H4 (cell line): ENCODE measurements at places on chromosomes 13 and 19. TPM values are rescaled to one million over a fixed set of nuclear protein-coding genes. Genes with fewer than 3 reads are reported as not detected.

ODAD3 gene
- 0.99 and 1.7 TPM in 2 replicates for total RNA-seq

GRCh38 chr13:83709426-83710132 is 172.7 kb downstream of the SLITRK1 start:
- no peak for DNase-seq

DACH1 gene
- 0.14 TPM in 1 of 2 replicates, not detected in the other for total RNA-seq

GRCh38 chr13:28559636-28560259 is 64.8 kb upstream of the FLT1 start:
- no peak for DNase-seq

DNA sequence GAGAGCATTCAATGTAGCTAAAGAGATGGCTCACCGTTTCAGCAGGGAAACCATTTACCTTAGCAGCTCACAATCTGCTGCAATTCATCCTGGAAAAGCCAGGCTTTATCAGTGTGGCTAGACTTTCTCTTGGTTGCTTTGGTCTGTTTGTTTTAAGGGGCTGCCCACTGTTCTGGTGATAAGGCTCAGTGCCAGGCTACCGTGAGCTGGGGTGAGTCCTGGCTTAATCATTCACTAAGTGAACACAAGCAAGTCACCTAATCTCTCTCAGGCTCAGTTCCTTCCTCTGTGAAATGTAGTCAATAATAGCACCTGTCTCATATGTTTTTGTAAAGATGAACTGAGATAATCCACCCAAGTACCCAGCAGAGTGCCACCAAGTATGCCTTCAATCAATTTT is 229.0 kb downstream of the TEX29 start:
- DNase-seq: no peak

DNA sequence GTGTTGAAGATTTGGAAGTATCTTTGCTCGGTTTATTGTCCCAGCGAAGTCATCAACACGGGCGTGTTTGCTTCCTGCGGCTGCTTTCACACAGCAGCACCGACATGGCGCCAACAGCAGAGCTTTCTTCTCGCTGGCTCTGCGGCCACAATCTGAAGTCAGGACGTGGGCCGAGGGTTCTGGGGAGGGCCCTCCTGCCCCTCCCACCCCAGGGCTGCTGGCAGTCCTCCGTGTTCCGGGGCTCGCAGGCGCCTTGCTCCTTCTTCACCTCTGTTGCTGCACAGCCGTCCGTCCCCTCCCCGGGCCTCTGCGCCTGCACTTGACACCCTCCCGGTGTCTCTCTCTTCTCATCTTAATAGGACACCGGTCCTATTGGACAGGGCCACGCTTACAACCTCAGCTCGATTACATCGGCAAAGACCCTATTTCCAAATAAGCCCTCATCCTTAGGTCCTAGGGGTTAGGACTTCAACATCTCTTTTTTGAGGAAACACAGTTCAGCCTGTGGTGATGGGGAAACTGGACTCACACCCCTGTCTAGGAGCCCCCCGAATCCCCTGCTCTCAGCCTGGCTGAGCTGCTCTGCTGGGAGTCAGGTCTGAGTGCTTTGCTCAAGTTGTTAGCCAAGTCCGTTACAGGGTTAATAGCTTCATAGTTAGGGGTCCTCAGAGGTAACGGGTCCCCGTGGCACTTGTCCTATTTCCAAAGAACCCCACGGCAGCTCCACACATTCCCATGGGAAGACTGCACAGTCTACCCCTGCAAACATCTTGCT is 2.7 kb upstream of the TEX29 start:
- DNase-seq: no peak

- DNase-seq: no peak
These were observed 8.3 kb downstream of the MAMSTR start for GRCh38 chr19:48711106-48711662.

GRCh38 chr13:79361299-79361698 is 44.8 kb downstream of the RBM26 start:
- DNase-seq: no peak

ZNF442 gene
- total RNA-seq: 0.72 and 5.2 TPM in 2 replicates

DNA sequence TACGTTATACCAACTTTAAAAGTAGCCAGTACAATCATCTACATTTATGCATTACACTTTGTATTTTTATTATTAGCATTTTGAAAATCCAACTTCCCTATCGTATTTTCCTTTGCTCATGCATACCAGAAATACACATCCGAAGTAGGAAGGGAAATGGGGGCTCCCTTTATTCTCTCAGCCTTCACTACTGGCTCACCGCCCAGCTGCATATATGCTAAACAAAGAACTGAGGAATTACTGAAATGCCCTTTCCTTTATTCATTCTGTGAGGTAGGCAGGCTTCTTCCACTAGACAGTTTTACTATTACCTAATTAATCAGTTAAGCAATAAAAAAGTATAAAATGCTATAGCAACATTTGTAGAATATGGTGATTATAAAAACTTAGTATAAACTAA is 291.6 kb downstream of the KLF12 start:
- DNase-seq: no peak

DHDH gene
- total RNA-seq: 0.27 TPM in 1 of 2 replicates, not detected in the other

CD209 gene
- total RNA-seq: 0.10 TPM in 1 of 2 replicates, not detected in the other

DNA sequence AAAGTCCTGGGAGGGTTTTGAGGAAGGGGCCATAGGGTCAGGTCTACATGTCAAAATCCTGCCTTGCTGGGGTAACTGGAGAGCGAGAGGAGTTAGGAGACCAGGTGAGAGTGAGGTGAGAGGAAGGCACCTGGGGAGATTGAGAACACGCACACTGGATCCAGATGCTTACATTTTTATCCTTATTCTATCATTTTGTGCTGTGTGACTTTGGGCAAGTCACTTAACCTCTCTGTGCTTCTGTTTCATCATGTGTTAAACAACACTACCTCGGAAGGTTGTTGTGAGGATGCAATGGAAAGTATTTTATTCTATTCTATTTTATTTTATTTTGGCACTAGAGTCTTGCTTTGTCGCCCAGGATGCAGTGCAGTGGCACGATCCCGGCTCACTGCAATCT is 3.5 kb downstream of the C19orf81 start:
- DNase-seq: no peak

- no peak for DNase-seq
These were observed 1564.9 kb downstream of the OLFM4 start for GRCh38 chr13:54593504-54593903.

ADGRE3 gene
- not detected in 2 replicates for total RNA-seq

LRG1 gene
- 0.29 and 0.43 TPM in 2 replicates for total RNA-seq

GRCh38 chr13:24688950-24689349 is 8.7 kb downstream of the ATP12A start:
- no peak for DNase-seq

GRCh38 chr19:45385392-45386221 is 15.2 kb upstream of the ERCC2 start:
- no peak for DNase-seq

DNA sequence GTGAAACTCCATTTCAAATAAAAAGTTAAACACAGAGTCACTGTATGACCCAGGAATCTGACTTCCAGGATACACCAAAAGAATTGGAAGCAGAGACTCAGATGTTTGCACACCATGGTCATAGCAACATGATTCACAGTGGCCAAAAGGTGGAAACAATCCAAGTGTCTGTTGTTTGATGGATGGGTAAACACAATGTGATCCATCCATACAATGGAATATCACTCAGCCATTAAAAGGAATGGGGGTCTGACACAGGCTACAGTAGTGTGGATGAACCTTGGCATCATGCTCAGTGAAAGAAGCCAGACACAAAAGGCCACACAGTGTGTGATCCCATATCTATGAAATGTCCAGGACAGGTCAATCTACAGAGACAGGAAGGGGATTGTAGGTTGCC is 174.3 kb downstream of the PTPRS start:
- no peak for DNase-seq

CD22 gene
- 1.9 and 6.1 TPM in 2 replicates for total RNA-seq

PPP1R13L gene
- 0.14 and 1.1 TPM in 2 replicates for total RNA-seq

DNA sequence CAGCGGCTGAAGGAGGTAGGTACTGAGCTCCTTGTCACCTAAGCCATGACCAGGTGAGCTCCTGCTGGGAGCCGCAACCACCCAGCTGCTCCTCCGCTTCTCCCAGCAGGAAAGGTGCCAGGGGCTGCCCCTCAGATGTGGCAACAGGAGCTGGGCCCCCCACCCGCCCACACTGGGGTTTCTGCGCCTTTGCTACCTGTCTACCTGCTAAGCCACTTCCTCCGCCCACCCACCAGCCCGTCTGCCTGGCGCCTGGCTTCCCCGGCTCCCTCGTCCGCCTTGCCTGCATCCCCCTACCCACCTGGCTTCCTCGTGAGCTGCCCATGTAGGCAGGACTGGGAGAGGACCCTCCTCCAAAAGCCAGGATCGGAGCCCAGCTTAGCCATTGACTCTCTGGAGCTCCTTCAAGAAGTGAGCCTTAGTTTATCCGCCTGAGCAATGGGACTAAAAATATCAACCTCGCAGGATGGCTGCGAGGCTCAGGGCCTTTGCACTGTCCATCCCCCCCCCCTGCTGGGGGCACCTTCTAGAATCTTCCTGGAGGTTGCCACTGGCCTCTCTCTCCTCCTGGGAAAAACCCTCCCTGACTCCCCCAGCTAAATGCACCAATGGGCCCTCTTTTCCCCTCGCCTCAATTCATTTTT is 55.8 kb upstream of the KLF2 start:
- no peak for DNase-seq

DNA sequence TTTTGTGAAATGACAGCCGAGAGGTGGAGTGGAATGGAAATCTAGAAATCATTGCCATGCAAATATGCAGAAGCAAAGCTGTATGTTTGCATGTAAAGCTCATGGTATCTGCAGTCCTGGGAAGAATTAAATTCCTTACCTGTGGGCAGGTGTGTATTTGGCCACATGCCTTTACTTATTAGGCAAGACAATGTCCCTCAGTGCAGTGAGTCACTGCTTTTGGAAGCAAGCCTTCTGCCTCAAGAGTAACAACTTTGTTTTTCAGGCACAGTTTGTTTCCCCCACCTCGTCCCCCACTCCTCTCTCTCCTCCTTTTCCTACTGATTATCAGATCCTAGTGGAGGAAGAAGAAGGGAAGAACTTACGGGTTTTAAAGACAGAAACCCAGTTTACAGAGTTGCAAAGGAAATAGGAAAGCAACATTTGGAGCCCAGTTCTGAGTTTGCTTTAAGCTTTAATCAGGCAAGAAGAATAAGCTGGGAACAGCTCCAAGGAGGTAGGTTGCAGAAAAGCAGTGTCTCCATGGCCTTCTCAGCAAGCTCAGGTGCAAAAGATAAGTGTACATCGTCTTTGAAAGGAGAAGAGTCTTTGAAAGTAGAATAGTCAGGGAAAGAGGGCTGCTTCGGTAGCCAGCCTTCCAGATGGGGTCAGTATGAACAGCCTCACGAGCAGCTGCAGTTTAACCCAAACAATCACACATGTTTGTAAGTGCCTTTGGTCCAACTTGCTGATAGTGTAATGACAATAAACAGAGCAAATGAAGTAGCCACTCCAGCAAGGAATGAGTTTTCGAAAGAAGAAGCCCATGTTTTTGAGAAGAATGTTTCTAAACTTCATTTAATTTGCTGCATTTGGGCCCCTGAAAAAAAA is 190.1 kb downstream of the KLF5 start:
- peak; percentile 36 for DNase-seq

DNA sequence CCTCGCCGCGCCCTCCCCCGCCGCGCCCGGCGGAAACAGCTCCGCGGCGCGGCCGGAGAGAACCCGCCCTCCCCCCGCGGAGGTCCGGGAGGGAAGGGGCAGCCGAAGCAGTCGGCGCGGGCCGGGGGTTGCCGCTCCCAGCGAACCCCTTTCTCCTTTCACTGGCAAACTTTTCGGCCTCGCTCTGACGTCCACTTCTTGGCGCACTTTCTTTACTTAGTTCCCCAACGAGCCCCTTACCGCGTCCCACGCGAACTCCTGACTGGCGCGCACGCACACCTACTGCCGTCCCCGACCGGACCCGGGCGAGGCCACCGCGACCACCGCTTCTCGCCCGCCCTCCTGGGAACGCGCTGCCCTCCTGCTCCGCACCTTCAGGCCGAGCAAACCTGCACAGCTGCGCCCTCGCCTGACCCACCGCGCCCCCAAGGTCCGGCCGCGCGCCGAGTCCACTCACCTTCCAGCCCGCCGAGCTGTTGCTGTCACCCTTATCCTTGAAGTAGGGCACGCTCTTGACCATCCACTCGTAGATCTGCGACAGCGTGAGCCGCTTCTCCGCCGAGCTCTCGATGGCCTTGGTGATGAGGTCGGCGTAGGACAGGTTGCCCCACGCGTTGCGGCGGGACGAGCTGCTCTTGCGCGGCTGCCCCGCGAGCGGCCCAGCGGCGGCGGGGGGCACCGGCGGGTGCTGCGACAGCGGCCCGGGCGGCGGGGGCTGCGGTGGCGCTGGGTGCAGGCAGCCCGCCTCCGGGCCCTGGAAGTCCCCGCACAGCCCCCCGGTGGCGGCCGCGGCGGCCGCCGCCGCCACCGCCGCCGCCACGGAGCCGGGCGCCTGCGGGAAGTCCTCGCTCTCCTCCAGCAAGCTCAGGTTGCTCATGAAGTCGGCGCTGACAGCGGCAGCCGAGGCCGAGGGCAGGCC is 1.1 kb downstream of the FOXO1 start:
- DNase-seq: no peak

DNA sequence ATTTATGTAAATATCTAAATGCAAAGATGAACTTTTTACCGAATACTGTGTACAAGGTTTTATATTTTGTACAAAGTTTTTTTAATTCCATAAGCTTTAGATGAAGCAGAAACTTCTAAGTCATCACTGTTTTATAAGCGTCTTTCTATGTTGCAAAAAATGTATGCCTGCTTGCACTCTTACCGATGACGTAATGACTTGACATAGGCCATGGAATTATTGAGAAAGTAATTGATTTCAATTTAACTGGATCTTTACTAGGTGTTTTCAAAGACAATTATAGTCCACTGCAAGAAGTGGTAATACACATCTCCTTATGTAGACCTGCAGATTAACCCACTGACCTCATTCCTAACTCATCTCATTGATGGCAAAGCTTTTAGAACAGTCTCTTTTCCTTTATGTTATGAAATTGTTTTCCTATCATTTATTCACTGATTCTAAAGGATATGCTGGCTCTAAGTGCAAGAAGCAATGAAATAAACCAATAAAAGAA is 10.4 kb downstream of the DACH1 start:
- DNase-seq: no peak

DNA sequence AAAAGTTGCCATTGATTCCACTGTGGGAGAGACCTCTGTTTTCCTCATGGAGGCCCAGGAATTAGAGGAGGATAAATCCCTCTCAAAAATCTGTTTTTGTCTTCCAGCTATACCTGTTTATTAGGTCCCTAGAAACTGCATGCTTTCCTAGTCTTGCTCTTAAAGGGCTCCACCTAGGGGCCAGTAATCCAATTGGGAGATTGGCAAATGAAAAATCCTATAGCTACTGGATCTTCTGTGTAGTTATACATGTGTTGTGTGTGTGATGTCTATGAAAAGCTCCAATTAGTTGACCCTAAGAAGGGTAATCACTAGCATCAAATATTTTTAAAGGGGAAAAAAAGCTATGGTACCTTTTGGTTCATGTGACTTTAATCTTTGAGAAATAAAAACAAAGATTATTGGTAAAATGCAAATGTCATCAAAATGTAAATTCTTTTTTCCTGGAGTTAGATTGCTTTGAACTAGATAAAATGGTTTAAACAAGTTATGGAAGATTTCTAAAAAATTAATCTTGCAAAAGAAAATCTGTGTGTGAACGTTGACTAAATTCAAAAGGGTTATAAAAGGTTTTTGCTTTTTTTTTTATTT is 63.4 kb upstream of the C1QTNF9B start:
- no peak for DNase-seq

B3GNT3 gene
- not detected in 2 replicates for total RNA-seq

- peak; percentile 35 for DNase-seq
These were observed at the start of gene ENOX1 for GRCh38 chr13:43786766-43787517. Gene ENOX1 (minus strand): TSS chr13:43786972.

GRCh38 chr13:23673867-23674605 is 103.8 kb downstream of the TNFRSF19 start:
- DNase-seq: no peak

GRCh38 chr19:40466219-40466984 is 399 bp upstream of the SPTBN4 start:
- no peak for DNase-seq
